T-cell (primary cell): ENCODE measurements at places on chromosomes 12 and 14. TPM values are rescaled to one million over a fixed set of nuclear protein-coding genes. Genes with fewer than 3 reads are reported as not detected.

Gene KERA
- total RNA-seq, result not detected

Gene MYF6
- total RNA-seq, result not detected

DNA sequence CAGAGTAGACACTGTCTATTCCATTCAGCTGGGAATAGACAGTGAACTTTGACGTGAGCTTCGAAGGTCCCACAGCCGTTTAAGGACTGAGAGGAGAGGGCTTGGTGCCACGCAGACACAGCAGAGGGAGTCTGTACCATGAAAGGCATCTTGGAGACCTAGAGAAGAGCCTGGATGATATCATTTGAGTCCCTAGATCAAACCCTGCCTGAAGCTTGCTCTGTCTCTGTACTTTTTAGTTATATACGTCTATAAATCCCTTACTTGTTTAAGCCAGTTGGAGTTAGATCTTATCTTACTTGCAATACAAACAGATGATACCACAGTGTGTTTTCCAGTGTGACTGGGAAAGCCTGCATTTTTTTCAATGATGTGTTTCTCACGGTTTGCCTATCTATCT lies 128.9 kb upstream of the RTL1 start:
- no peak for DNase-seq

Gene B3GNT4
- 1.4 TPM for total RNA-seq
